ENCODE measurements at places on chromosomes 7 and 10. TPM values are rescaled to one million over a fixed set of nuclear protein-coding genes. Genes with fewer than 3 reads are reported as not detected.

GPR158 gene
- total RNA-seq = under 0.01 TPM

SUGCT gene
- total RNA-seq = 1.6 TPM

GRCh38 chr10:127091354-127091753 is 105.0 kb downstream of the INSYN2A start:
- H3K27me3 ChIP-seq = no peaks in the 10 kb centered on the region
- no peak for DNase-seq
- no peaks in the 10 kb centered on the region for H3K4me1 ChIP-seq
- H3K27ac ChIP-seq = no peak overlapping the region
- H3K36me3 ChIP-seq = no peaks in the 10 kb centered on the region
- H3K4me3 ChIP-seq = no peak overlapping the region

KEL gene
- 2.7 TPM for total RNA-seq

UCMA gene
- total RNA-seq = 0.52 TPM

DNA sequence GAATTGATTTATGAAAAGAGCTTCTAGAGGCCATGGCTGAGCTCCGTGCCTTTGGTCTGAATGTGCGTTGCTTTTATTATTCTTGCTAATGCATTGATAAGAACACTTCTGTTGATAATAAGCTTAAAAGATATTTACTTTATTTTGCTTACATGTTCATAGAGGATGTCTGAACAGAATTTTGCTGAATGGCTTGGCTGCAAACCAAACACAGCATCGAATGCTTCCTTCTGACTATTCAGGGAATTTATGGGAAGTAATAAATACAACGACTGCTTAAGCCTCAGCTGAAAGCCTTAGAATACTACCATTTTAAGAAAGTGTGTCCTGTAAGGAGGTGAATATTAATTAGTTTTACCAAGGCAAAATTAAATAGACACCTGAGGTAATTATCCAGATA is 643.5 kb upstream of the POT1 start:
- H3K4me3 ChIP-seq = no peak overlapping the region
- H3K36me3 ChIP-seq = no peaks in the 10 kb centered on the region
- H3K4me1 ChIP-seq = no peaks in the 10 kb centered on the region
- H3K27ac ChIP-seq = no peak overlapping the region
- no peak for DNase-seq
- H3K27me3 ChIP-seq = no peaks in the 10 kb centered on the region

DNA sequence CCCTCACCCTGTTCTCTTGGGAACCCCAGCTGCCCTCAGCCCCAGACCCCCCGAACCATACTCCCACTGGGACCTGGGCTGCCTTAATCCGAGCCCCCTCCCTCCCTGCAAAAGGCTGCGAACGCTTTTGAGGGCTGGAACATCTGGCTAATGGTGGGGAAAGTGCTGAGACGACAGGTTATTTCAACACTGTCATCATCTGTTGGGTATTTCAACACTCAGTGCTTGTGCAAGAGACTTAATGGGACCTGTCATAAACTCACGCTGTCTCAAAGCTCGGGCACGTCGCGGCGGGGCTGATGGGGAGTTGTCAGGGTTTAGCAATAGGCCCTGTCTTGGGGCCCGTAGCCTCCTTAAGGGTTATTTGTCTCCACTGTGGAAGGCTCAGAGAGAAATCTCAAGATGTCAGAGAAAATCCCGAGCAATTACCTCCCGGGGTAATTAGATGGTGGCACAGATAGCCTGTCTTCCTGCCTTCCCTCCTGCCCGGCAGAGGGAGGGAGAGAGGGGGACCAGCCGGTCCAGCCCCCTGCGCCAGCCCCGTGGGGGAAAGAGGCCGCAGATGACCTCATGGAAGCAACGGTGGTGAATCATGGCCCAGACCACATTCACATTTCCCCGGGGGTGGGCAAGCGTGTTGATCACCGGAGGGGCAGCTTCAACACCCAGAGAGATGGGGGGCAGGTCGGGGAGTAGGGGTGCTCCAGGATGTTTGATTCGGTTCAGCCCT is 88.7 kb upstream of the MYL10 start:
- no peaks in the 10 kb centered on the region for H3K27me3 ChIP-seq
- peaks cover 6% of the 10 kb centered on the region for H3K4me1 ChIP-seq
- H3K4me3 ChIP-seq = no peak overlapping the region
- H3K27ac ChIP-seq = peak overlapping the region; percentile 46
- DNase-seq = no peak
- no peaks in the 10 kb centered on the region for H3K36me3 ChIP-seq
